ENCODE measurements at places on chromosomes 6 and 20.

DNA sequence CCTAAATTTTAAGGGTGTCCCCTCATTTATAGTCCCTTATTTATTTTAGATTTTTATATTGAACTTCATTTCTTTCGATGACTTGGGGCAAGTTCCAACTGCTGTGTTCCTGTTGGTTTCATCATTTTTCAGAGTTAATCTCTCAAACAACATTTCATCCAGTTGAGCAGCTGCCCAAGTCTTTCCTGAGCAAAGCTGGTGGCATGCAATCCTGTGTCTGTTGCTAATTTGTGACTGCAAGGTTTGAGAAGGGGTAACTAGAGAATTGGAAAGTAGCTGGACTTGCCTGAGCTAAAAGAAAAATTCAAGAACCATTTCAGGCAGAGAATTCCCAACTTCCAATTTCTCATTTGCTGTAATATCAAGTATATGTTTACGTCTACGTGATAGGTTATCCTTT, 881.5 kb upstream of the SLC35B3 start:
- no peak for DNase-seq

GRCh38 chr6:3732345-3733141, 19.0 kb downstream of the PXDC1 start:
- peak; percentile 66 for DNase-seq

- DNase-seq: no peak
These were observed 33.7 kb upstream of the HBS1L start for GRCh38 chr6:135088281-135088680.

GRCh38 chr20:1401451-1401907, 8.6 kb upstream of the FKBP1A start:
- no peak for DNase-seq

Measured in posterior cingulate gyrus (tissue), 11 donors.